NCI-H2081 treated with DMSO at 0.1 percent for 48 hours (cell line): ENCODE measurements at places on chromosomes 16 and 17.

DNA sequence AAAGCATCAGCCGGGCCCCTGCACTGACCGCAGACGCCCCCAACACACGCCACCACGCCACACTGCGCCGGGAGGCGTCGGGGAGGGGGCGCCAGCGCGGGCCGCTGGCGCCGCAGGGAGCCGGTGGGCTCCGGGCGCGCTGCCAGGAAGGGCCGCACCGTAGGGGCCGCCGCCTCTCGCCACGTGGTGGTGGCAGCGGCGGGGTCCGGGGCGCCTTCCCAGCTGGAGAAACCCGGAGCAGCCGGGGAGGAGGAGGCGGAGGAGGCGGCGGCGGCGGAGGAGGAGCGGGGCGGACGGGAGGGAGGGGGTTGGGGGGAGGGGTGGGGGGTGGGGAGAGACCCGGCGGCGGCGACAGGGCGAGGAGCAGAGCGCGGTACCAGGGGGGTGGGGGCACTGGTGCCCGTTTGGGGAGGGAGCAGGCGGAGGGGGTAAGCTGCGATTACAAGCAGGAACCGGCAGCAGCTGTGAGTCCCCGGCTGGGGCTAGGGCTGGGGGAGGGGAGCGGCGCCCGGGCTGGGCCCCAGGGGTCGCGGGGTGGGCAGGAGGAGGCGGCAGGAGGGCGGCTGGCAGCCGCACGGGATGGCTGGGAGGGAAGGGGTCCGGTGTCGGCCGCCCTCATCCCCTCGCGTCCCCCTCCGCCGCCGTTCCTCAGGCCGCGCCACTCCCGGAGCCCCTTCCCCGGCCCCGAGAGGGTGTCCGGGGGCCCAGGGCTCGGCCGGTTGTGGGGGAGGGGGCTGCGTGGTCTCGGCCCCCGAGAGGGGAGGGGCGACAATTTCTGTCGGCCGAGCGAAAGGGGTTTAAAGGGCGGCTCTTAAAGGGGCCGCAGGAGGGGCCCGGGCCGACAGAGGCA, at the start of gene TBKBP1:
Gene TBKBP1 (plus strand): TSS at position 431 of the 850 bp plus-strand sequence. CDS start 1,952 bp downstream, outside the sequence.
- no peak for DNase-seq

DNA sequence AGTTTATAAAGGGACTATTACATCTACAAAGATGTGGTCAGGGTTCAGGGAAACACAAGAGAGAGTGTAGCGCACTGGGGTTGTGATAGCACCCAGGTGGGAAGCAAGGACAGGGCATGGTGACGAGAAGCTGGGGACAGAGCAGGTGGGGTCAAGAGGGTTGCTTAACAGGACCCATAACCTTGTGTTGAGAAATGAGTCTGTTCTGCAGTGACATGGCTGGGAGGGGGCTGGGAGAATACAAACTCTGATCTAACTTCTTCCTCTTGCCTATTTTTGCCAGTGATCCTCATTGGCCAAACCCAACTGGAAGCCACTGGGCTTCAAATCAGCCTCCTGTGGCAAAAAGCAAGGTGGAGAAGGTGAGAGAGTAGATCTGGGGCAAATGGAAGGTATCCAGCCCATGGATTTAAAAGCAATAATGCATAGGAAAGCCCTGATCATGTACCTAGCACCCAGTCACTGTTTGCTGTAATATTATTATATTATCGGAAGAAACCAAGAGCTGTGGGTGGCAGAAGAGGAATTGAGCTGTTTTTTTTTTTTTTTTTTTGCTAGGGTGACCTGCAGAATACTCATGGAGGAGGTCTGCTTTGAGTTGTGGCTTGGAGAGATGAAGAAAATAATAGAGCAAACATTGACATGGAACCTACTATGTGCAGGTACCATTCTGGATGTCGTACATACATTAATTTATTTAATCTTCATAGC, 76.9 kb upstream of the ZFHX3 start:
- DNase-seq, result no peak

GRCh38 chr16:77556201-77556873, 121.5 kb upstream of the ADAMTS18 start:
- DNase-seq, result no peak

GRCh38 chr16:85673529-85674417, 15.0 kb downstream of the GINS2 start:
- DNase-seq, result no peak

GRCh38 chr16:30005341-30006094, 5.3 kb downstream of the DOC2A start:
- no peak for DNase-seq

DNA sequence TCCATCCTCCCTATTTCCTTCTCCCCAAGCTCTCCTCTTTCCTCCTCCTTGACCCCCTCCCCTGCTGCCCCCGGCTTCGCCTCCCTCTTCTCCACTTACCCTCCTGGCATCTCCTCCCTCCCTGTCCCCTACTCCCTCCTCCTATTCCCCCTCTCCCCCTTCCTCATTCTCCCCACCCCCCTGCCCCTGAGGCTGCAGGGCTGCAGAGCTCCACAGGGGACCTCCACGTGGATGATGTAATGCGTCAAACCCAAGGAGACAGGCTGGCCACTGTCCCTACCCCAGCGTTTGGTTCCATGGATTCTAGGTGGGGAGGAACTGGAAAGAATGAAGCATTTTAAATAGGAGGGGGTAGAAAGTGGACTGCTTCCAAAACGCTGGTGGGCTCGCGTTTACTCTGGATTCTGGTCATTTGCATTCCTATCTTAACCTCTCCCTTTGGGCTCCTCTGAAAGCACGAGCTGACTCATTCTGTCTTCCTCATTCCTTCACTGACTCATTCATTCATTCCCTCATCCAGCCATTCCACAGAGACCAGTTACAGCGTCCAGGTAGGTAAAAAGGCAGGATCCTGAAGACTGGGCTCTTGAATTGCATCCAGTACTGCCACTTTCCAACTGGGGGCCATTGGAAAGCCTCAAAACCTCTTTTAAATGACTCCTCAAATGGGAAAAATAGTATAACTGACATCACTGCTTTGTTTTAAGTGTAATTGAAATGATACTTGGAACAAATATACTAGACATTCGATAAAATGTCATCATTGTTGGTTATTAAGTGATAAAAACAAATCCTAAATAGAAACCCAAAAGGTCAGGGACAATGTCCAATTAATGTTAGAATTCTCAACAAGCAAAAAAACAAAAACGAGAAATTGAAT, 943 bp upstream of the COTL1 start:
- DNase-seq, result no peak

DNA sequence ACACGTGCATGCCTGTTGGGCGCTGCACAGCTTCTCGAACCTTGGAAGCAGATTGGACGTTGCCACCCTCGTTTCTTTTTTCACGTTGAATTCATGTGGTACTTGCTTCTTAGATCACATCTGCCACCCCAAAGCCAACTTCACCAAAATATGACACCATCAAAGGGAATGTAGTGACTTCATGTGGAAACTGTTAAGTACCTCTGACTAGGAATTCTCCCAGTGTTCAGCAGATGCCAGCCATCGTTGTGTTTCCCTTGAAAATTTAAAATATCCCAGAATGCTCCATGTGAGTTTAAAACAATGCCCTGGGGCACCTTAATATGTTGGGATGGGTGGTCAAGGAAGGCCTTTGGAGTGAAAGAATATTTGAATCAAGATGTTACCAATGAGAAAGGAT, 22.6 kb upstream of the FAM20A start:
- DNase-seq, result no peak

DNA sequence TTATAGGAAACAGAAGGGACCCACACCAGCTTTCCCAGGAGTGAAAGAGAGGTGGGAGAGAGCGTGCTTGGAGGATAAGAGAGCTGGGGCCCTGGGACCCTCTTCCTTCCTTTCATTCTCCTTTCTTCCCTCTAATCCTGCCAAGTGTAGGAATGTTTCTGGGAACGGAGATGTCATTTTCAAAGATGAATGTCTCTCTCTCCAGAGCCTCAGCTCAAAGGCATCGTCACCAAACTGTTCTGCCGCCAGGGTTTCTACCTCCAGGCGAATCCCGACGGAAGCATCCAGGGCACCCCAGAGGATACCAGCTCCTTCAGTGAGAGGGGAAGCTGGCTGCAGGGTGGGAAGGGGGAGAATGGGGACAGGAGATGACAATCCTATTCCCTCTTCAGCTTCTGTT, 2.0 kb downstream of the FGF11 start:
- no peak for DNase-seq

GRCh38 chr16:47724115-47724785, 263.1 kb downstream of the PHKB start:
- no peak for DNase-seq

DNA sequence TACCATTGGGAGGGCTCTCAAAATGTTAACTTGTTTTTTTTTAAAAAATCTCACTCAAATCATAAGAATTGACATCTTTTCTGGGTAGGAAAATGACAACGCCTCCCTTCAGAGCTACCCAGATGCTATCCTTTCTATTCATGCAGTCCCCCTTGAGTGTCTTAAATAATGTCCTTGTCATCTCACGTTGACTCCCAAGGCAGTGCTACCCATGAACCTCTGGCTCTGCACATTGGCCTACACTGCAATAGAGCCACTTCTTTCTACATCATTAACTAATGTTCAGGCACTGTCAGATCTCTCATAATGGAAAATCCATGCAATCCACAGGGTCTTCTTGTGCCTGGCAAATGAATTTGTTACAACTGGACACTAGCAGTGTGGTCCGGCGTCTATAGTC, 569.8 kb upstream of the ZFHX3 start:
- DNase-seq, result no peak
